WTC11 (cell line): ENCODE measurements at places on chromosomes 11 and 22. TPM values are rescaled to one million over a fixed set of nuclear protein-coding genes. Genes with fewer than 3 reads are reported as not detected.

- no peak for DNase-seq
Measured at GRCh38 chr22:38788021-38788816, 5.7 kb downstream of the DNAL4 start.

- DNase-seq = peak; percentile 11
Measured at GRCh38 chr11:122071709-122072202, 44.3 kb downstream of the BLID start.

DNA sequence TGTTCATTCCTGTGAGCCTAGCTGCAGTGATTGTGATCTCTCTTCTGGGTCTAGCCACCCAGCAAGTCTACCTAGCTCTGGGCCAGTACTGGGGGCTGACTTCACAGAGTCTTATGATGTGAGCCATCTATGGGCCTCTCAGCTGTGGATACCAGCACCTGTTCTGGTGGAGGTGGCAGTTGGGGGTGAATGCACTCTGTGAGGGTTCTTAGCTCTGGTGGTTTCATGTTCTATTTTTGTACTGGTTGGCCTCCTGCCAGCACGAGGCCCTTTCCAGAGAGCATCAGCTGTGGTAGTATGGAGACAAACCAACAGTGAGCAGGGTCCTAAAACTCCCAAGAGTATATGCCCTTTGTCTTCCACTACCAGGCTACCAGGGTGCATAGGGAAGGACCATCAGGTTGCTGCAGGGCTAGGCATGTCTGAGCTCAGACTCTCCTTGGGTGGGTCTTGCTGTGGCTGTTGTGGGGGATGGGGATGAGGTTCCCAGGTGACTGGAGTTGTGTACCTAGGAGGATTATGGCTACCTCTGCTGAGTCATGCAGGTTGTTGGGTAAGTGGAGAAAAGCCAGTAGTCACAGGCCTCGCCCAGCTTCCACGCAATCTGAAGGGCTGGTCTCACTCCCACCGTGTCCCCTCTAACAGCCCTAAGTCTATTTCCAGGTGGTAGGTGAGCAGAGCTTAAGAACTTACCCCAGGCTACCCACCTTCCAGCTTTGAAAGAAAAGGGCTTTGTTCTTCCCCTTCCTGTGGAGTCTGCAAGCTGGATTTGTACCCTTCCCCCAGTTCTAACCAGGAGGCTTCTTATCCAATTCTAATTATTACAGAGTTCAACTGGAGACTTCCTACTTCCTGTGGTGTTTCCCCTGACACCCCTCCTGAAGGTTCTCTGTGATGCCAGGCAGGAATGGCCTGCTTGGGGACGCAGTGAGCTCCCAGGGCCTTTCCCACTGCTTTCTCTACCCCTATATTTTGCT, 250.7 kb downstream of the LUZP2 start:
- DNase-seq = no peak

- no peak for DNase-seq
Measured at GRCh38 chr11:117394221-117394925, 66.7 kb downstream of the CEP164 start.

GRCh38 chr11:115269191-115269950, 234.8 kb downstream of the CADM1 start:
- no peak for DNase-seq

DNA sequence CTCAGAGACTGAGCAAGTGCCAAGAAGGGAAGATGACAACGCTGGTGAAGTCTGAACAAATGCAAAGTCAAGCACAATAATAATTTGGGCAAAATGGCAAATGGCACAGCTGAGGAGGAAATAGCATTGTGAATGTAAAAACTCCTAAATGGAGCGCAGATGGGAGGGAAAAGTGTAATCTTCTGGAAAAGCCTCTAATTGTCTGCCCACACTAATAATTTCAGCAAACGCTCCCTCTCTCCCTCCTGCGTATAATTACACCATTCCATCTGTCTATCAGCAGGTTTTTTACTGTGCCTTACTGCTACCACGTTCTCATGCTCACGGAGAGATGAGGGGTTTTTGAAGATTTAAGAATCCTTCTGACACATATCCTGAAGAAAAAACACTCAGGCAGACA, 302.6 kb downstream of the KIRREL3 start:
- DNase-seq = no peak

DNA sequence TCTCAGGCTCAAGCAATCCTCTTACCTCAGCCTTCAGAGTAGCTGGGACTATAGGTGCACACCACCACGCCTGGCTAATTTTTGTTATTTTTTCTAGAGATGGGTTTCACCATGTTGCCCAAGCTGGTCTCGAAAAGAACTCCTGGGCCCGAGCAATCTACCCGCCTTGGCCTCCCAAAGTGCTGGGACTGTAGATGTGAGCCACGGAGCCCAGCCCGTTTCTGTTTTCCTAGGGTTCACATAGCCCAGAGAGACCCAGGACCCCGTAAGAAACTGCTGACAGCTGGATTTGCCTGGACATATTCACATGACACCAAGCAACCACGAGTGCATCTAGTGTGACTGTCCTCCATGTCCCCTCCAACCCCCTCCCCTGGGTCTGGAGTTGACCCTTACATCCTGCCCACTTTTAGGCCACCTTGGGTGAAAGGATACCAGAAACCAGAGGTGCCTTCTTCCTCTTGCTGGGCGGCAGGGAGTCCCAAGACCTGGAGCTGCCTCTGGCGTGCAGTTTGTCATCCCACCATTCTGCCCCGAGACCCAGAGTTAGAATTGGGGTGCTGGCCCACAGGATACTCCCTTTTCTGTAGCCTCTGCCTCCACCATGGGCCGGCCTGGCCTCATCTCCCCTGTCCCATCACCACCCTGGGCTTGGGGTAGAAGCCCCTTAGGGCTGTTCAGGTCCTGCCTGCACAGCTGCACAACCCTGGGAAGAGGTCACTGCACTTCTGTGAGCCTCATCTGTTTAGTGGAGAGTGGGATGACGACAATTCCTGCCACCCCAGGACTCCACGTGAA, 3.7 kb upstream of the RIN1 start:
- DNase-seq = no peak

DNA sequence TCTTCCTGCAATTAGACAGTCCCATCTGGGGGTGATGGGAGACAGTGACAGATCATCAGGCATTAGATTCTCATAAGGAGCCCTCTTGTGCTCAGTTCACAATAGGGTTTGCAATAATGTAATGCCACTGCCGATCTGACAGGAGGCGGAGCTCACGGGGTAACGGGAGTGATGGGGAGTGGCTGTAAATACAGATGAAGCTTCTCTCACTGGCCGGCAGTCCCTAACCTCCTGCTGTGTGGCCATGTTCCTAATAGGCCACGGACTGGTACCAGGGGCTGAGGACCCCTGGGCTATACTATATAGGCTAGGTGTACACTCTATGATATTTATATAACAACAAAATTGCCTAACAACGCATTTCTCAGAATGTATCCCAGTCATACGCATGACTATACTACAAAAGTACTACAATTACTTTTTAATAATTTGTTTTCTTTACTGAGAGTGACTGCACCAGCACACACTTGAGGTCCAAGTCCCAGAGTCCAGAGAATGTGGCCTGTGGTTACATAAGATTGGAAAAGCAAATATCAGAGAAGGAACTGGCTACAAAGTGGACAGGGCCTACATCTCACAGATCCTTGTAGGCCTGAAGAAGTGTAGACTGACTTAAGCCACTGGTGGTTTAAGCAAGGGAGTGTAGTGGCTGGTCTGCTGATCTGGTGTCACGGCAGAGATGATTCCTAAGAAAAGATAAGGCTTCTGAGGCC, 200.0 kb downstream of the LARGE1 start:
- no peak for DNase-seq

DNA sequence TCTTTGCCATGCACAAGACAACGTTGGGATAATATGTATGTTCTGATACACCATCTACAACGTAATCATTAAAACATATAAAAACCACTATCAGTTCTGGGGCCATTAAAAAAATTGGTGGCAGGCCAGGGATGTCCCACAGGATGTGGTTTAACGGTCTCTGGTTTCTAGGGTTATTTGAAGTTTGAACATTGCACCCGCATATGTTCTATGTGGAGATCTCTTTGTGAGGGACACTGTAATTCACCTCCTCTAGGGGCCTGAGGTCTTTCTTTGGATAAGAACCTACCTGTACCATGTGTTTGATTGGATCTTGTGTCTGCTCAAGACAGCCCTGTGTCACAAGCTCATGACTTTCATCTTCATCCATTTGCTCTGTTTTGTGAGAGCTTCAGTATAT, 73.2 kb downstream of the GGTLC2 start:
- DNase-seq = no peak

GRCh38 chr11:130042093-130042591, 27.6 kb upstream of the APLP2 start:
- DNase-seq = no peak

DNA sequence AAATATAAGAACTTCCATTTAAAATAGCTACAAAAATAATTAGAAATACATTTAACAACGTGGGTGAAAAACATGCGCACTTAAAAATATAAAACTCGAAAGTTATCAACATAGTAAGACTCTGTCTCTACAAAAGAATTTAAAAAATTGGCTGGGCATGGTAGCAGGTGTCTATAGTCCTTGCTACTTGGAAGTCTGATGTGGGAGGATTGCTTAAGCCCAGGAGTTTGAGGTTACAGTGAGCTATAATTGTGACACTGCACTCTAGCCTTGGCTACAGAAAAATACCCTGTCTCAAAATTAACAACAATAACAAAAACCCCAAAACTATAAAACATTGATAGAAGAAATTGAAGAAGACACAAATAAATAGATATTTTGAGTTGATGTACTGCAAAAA, 13.8 kb upstream of the CASP12 start:
- DNase-seq = no peak

Gene TRIM34
- total RNA-seq = 0.66 to 1.6 TPM (median 0.71 TPM) in 3 replicates

Gene SLCO2B1
- total RNA-seq = 0.57 to 0.92 TPM (median 0.60 TPM) in 3 replicates

Gene SGSM1
- 4.1 to 6.5 TPM (median 6.5 TPM) in 3 replicates for total RNA-seq

Gene CBLIF
- not detected in 3 replicates for total RNA-seq
